ENCODE measurements at places on chromosomes 1 and 21. TPM values are rescaled to one million over a fixed set of nuclear protein-coding genes. Genes with fewer than 3 reads are reported as not detected.

DNA sequence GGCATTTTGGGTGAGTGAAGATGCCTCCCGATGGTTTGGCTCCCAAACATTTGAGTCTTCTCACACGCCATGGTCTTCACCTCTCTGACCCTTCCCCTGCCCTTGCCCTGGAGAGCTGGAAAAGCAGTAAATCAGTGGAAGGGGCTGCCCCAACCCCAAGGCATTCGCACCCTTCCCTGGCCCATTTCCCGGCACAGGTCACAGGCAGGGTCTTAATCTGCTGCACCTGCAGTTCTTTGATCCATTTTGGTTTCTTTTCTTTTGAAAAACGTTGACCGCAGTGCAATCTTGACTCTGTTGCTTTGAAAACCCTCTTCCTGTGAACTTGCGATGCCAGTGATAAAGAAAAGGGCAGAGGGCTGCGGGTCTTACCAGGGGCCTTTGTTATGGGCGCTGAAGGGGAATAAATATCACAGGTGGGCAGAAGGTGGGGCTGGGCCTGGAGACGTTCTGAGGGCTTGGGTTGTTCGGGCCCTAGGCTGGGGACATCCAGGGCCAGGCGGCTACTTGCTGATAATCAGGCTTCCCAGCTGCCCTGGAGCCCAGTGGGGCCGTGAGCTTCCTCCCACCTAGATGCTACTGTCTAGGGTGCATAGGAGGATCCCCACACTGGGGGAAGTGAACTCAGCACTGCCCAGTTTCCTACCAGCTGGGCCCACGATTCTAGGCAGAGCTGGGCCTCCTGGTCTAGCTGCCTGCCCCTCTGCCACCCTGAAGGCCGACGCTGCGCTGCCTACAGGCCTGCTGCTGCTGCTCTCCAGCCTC is 38.6 kb upstream of the EPS8L3 start:
- no peak for DNase-seq

DNA sequence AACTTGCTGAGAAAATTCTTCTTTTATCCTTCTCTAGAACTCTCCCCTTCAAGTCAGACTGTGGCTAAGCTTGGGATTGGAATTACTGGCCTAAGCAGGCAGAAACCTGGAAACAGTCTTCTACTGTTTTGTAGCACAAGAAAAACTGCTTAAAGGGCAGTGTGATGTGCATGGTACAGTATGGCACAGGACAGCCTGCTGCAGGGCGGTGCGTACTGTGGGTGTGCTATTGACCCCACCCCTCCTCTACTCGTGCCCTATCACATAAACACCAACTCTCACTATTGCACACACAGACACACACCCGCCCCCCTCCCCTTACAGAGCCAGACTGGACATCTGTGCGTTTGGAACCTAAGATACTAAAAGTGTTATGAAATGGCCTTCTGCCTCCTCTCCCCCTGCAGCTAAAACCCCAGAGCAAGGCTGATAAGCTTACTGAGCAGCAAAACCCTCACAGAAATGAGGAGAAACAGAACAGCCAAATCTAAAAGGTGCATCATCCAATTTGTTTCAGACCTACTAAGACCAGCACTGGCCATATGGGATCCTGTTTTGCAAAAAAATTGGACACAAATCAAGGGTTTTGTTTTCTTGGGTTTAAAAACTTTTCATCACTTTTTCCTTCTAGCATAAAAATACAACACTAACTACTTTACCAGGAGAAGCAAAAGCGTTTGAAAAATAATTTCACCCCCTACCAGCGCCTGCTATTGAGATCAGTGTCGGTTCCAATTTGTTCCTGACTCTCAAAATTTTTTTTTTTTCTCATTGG is 355.8 kb upstream of the LYPLAL1 start:
- no peak for DNase-seq

DNA sequence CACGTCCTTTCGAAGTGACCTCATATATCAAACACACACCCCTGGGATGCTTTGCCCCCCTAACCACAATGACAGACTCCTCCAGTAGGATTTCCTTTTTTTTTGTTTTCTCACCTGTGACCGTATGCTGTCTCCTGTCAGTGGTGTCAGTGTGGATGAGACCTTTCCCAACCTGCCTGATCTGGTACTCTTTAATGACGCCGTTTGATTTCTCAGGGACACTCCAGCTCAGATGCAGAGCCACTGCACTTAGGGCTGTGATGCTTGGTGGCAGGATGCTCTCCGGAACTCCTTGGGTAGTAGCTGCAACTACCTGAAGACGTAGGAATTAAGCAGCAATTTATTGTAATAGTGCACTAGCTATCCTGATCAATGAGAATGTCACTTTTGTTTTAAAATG is 212.6 kb downstream of the KCTD3 start:
- DNase-seq: no peak

The CFAP126 gene
- not detected for total RNA-seq
